ENCODE measurements at places on chromosomes 5 and 9.

DNA sequence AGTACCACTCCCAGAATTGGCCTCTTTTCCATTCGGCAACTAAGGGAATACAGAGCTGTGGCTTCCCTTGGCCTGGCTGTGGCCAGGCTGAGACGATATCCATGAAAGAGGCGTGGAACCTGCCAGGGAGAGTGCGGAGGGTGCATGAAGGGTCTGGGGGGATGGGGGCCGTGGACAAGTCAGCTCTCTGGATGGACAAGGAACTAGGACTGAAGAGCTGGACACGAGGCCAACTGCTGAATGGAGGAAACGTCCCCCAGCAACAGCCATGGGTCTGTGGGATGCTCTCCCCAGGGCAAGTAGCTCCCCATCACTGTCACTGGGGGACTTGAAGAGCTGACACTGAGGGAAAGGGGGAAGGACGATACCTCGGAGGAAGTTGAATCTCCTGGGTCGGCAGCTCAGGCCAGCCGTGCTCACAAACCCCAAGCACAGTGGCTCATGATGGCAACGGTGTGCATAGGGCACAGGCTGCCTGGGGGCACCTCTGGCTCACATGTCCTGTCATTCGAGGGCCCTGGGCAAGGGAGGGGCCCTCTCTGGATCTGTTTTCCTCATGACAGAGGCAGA lies 4.1 kb upstream of the OLFM1 start:
- DNase-seq = no peak

GRCh38 chr5:85604378-85604777 lies 1013.4 kb upstream of the COX7C start:
- no peak for DNase-seq

DNA sequence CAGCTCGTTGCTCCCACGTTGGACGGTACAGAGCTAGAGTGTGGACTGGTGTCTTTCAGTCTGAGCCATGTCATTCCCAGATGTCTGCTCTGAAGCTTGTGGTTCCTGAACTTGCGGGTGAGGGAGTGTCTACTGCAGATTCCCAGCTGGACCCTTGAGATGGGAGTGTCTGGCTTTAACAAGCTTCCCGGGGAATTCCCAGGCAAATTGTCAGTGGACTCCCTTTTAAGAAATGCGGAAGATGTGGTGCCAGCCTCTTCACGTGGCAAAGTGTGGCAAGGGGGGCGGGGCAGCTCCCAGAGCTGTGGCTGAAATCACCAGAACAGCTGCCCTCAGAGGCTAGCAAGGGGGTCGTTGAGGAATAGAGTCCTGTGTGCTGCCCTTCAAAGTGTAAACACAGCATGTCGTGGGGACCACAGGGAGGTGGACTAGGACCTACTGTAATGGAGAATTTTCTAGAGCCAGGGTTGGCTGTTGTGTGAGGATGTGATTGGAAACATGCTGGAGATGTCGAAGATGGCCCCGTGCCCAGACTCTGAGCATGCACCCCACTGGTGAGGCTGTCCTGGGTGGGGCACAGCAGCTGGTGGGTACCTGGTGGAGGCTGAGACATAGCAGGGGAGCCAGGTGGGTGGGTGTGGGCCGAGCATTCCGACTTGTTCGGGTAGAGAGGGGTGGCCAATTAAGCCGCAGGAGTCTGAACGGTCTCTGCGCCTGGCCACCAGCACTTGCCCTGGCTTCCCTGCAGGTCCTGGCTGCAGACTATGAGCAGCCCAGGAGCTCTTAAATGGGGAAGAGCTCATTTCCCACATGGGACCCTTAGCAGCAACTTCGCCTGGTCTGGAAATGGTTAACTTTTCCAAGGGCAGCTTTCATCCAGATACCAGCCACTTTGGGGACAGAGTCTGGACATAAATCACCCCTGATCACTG lies 37.4 kb downstream of the PRRX2 start:
- DNase-seq = no peak

DNA sequence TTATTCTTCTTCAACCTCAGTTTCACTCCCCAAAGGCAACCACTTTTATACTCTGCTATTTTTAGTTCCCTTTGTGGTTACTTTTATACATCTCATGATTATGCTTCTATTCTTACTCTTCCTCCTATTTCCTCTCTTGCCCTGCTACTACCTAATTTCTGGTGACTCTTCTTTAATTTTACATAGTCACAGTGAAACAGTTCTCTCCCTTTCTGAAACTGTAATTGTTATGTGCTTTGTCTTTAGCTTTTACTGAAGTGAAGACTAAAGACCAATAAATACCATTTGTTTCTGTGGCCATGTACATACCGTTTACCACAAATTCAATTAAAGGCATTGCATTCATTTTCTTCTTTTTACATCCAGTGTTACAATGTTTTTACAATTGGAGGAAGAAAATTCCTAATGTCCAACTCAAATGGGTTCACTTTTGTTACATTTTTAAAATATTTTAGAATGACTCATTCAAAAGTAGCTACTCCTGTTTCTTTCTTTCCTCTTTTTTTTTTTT lies 410.6 kb downstream of the PSAT1 start:
- DNase-seq = no peak

DNA sequence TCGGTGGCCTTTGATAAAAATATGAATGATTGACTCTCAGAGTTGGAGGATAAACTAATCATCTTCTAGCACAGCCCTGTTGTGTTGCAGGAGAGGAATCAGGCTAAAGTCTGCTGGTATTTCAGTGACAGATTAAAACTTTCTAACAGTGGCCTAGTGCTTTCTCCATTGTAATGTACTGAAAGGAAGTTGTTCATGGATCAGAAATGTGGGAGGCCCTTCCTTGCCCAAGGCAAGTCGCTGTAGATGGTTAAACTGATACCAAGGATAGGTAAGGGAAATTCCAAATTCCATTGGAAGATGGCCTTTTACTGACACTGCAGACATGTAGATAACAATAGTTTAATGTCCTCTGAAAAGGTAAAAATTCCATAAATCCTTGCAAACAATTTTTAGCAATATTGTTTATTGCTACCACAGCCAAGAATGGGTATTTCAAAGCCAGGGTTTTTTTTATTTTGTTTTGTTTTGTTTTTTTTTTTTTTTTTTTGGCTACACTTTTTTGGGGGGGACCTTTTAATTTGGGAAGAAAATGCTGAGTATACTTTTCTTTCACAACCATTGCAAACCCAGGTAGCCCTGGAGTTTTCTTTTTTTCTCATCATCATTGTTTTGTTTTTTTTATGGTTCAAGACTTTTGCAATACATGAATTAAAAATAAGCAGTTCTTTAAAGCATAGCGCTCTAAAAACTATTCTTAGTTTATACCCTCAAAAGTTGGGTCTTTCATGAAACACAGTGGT lies 35.5 kb downstream of the WDR36 start:
- DNase-seq = no peak

- DNase-seq = no peak
Measured at GRCh38 chr5:33261305-33261704, 179.5 kb upstream of the TARS1 start.

- no peak for DNase-seq
Measured at GRCh38 chr9:35666045-35666444, 1.1 kb upstream of the ARHGEF39 start.

GRCh38 chr9:27572061-27572460 lies 1.2 kb downstream of the C9orf72 start:
- no peak for DNase-seq

GRCh38 chr9:136669791-136670464 lies 7.2 kb downstream of the EGFL7 start:
- no peak for DNase-seq

DNA sequence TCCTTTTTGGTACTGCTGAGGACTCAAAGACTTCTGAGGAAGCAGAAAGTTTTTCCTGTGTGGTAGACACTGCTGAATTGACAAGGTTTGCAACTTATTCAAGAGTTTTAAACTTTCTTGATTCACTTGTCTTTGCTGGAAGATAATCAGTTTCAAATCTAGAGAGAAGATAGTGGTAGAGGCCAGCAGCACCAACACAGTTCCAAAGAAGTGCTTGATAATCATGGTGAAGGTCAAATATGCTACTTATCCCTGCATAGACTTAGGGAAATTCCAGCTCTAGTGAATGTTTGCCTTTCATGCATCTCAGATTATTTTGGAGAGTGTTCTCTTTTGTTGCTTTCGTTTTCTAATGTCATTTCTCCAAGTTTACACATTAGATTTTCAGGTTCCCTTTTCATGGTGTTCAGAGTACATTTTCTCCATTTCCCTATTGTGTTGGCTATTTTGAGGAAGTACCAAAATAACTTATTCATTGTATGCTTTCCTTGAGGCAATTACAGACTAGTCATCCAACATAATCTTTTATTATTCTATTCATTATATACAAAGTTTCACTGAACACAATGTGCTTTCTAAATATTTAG lies 550 bp downstream of the IFNE start:
- DNase-seq = no peak

- no peak for DNase-seq
Measured at GRCh38 chr9:86563350-86563749, 209.1 kb upstream of the TUT7 start.

GRCh38 chr9:130837643-130838042 lies 2.6 kb downstream of the ABL1 start:
- no peak for DNase-seq

DNA sequence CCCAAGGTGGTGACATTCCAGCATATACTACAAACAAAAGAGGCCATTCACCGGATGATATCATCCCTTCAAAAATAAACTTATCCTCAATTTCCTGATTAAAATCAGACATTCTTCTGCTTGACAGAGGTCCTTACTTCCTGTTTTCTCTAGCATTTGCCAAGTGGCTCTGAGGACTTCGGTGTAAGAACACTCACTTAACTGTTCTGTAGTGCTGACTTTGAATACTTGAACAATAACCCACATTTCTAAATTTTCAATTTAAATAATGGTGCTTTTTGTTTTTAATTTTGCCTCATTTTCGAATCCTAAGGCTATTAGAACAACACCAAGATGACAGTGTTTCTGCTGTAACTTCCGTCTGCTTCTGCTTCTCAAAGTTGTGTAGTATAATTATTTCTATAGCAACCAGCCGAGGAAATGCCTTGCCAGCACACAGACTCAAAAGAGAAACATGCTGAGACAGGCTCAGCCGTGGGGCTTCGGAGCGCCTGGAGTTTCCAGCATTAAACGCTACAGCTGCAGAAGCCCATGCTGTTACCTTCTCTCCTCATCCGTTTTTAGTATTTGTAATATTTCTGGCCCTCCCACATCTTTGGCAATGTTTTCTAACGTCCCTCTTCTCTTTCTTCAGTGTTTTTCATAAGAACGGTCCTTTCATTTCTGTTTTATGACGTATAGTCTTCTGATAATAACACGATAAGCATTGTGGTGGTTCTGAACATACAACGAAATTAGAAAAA lies 19.5 kb upstream of the ANXA1 start:
- peak; percentile 3 for DNase-seq

DNA sequence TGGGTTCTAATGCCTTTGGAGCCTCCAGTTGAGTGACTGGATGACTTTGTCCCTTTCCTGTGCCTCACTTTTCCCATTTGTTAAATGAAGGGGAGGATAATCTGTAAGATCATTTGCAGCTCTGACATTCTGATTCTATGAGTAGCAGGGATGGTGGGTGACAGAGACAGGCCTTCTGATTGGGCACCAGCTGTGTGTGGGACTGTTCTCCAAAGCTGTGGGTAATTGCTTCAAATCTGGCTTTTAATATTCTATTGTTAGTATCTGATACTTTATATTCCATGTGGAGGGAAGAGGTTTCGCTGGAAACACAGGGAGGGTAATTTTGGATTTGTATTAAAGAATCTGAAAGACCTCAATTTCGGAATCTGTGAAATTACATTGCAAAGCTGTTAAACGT lies 102.7 kb downstream of the FBXO38 start:
- no peak for DNase-seq

DNA sequence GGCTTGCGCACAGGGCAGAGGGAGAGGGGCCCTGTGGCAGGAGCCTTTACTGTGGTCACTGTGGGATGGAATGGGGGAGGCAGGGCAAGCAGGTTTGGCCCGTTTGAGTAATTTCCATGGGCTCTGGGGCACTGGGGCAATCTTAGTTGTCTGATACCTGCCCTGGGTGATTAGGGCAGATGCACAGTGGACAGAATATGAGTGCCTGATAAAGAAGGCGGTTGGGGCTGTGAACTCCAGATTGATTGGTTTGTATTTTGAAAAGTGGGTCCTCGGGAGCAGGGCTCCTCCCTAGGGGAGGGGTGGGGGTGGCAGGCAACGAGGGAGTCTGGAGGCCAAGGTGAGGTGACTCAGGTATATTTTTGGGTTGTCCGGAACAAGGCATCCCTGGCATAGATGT lies 247.5 kb downstream of the NSG2 start:
- no peak for DNase-seq

DNA sequence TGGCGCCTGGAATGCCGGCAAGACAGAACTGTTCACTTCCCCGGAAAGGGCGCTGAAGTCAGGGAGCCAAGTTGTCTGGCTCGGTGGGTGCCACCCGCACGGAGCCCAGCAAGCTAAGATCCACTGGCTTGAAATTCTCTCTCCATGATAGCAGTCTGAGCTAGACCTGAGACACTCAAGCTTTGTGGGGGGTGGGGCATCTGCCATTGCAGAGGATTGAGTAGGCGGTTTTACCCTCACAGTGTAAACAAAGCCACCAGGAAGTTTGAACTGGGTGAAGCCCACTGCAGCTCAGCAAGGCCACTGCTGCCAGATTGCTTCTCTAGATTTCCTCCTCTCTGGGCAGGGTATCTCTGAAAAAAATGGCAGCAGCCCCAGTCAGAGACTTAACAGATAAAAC lies 277.4 kb downstream of the SLCO4C1 start:
- no peak for DNase-seq

- DNase-seq = no peak
Measured at GRCh38 chr5:90747175-90747574, 188.6 kb downstream of the ADGRV1 start.

DNA sequence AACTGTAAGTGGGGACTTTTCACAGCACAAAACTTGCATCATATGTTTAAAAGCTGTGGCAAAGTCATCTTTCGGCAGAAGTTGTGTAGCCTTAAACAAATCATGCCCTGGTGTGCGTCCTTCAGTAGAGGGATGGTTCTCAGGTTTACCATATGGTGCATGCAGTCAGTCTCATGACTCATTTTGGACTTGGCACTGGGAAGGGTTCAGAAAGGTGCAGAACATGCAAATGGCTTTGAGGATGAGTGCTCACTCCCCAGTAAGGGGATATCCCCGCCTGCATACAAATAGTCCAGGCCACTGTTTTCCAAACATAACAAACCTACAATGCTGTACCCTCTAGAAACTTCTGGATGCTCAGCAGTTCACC lies 260.3 kb downstream of the NDUFS4 start:
- DNase-seq = no peak

GRCh38 chr5:99045871-99046270 lies 117.1 kb upstream of the CHD1 start:
- DNase-seq = no peak
